Large intestine (tissue), 12 donors: ENCODE measurements at places on chromosomes 3 and 15. TPM values are rescaled to one million over a fixed set of nuclear protein-coding genes. Genes with fewer than 3 reads are reported as not detected.

ARGFX gene
- not detected for polyA plus RNA-seq

GRCh38 chr3:194782698-194783404 lies 97.2 kb downstream of the FAM43A start:
- no peak for DNase-seq
- no peak overlapping the region for H3K27ac ChIP-seq
- peaks cover 7% of the 10 kb centered on the region for H3K4me1 ChIP-seq
- H3K36me3 ChIP-seq, result no peaks in the 10 kb centered on the region
- H3K27me3 ChIP-seq, result no peaks in the 10 kb centered on the region
- no peak overlapping the region for H3K4me3 ChIP-seq

DNA sequence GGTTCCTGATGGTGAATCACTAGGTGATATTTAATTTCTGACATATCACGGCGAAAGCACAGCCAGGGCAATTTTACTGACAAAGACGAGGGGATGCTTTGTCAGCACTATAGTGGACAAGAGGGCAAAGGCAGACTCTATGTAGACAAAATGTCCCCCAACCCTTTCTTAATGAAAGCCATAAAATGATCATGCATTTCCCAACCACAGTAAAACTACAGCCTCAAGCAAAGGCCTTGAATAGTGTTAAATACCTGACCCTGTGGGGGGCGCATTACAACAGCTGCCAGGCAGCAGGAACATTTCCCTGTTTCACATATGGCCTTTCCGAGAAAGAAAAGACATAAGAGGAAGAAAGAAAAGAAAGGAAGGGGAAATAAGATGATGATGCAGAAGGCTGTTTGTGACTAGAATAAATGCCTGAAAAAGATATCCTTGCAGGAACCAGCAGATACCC lies 49.5 kb downstream of the GLDN start:
- no peak overlapping the region for H3K27ac ChIP-seq
- no peaks in the 10 kb centered on the region for H3K36me3 ChIP-seq
- no peak for DNase-seq
- no peaks in the 10 kb centered on the region for H3K27me3 ChIP-seq
- peaks cover 2% of the 10 kb centered on the region for H3K4me1 ChIP-seq

- no peaks in the 10 kb centered on the region for H3K4me1 ChIP-seq
- no peaks in the 10 kb centered on the region for H3K36me3 ChIP-seq
- H3K4me3 ChIP-seq, result no peak overlapping the region
- no peak for DNase-seq
- H3K27ac ChIP-seq, result no peak overlapping the region
These were observed 122.1 kb downstream of the AQP9 start for GRCh38 chr15:58260205-58260724.

- H3K27me3 ChIP-seq, result no peaks in the 10 kb centered on the region
- H3K4me1 ChIP-seq, result peaks cover 44% of the 10 kb centered on the region
- no peaks in the 10 kb centered on the region for H3K36me3 ChIP-seq
- no peak overlapping the region for H3K4me3 ChIP-seq
- peak overlapping the region; percentile 86 for H3K27ac ChIP-seq
These were observed 46.9 kb upstream of the NEDD4 start for GRCh38 chr15:56040081-56041035.
